ENCODE measurements at places on chromosomes 12 and 14.

DNA sequence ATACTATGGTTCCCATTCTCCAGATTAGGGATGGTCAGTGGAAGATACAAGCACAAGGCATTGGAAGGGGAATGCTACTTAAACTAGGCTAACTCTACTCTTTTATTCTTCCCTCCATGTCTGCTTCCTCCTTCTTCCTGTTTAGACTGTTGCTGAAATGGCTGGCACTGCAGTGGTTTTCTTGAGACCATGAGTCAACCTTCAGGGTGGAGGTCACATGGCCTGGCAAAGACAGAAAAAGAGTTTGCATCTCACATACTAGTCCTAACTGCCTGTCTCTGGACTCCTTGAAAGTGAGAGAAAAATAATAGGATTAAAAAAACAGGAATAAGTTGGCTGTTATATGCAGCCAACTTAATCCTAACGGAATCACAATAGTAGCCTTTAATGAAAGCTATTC lies 37.0 kb downstream of the ALDH1L2 start:
- no peak for DNase-seq

- no peak for DNase-seq
Measured at GRCh38 chr14:24815543-24815942, 181.6 kb upstream of the GZMB start.

GRCh38 chr14:101557811-101558738 lies 3.2 kb upstream of the DIO3 start:
- no peak for DNase-seq

GRCh38 chr12:113649256-113649830 lies 177.7 kb upstream of the LHX5 start:
- DNase-seq: no peak

- no peak for DNase-seq
Measured at GRCh38 chr12:19171731-19172130, 42.2 kb downstream of the PLEKHA5 start.

DNA sequence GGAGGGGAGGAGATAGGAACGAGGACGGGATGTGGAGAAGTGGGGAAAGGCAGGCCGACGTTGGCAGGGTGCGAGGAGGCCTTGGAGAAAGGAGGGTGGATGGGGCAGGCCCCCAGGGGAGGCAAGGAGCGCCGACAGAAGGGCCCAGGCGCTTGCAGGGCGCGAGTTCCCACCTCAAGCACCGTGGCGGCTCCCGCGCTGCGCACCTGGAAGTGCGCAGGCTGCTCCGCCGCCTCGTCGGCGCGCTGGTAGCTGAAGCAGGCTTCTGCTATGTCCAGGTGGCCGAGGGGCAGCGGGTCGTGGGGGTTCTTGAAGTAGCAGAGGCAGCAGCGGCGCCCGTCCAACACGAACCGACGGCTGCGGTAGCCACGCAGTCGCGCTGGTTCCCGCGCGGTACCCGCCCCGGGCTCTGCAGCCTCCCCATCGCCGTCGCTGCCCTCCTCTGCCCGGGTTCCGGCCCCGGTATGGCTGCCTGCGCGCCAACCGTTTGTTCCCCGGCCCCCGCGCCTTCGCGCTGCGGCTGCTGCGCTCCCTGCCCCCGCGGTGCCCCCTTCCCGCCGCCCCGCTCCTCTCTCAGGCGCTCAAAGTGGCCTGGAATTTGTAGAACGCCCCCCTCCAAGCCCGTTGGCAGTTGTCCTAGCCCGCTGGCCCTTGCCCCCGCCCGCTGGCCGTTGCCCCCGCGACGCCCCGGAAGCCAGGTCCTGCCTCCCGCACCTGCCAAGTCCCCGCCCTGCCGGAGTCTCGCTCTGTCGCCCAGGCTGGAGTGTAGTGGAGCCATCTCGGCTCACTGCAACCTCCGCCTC lies 1.1 kb upstream of the ACTR6 start:
- DNase-seq: peak; percentile 77

DNA sequence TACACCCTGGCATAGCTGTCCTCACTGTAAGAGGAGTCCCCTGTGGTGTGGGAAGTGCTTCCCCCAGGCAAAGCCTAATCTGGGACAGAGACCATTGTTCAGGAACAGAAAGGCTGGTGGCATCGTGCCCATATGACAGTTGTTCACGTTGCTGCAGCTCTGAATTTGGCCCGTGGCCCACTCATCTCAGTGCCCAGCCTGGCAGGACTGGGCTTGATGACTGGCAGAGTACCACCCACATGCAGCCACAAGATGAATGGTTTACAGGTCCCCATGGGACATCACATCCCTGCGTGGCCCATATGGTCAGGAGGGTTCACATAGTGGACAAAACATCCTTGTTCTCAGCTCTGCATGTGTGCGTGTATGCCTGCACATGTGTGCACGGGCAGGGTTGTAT lies 17.5 kb downstream of the IQSEC3 start:
- DNase-seq: no peak

DNA sequence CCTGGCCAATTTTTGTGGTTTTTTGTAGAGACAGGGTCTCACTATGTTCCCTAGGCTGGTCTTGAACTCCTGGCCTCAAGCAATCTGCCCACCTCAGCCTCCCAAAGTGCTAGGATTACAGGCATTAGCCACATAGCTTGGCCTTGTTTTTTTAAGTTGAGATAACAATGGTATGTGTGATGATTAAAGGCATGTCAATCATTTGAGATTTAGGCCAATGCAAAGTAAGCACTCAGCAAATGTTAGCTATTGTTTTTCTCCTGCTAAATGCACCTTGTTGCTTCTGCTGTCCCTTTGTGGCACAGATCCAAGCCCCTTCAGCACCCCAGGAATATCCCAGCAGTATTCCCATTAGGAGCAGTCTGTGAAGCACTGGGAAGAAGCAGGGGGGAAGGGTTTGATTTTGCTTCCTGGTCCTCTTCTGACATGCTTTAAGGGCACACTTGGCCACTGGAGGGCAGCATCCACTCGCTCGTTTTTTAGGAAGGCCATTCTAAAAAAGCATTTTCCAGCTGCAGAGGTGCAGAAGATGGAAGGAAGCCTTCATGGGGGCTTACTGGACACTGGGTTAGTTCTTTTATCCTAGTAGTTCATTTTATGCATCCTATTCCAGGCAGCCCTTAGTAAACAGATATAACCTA lies 70.2 kb upstream of the ZFP36L1 start:
- DNase-seq: peak; percentile 27

- DNase-seq: no peak
Measured at GRCh38 chr14:99099051-99099787, 172.8 kb downstream of the BCL11B start.

DNA sequence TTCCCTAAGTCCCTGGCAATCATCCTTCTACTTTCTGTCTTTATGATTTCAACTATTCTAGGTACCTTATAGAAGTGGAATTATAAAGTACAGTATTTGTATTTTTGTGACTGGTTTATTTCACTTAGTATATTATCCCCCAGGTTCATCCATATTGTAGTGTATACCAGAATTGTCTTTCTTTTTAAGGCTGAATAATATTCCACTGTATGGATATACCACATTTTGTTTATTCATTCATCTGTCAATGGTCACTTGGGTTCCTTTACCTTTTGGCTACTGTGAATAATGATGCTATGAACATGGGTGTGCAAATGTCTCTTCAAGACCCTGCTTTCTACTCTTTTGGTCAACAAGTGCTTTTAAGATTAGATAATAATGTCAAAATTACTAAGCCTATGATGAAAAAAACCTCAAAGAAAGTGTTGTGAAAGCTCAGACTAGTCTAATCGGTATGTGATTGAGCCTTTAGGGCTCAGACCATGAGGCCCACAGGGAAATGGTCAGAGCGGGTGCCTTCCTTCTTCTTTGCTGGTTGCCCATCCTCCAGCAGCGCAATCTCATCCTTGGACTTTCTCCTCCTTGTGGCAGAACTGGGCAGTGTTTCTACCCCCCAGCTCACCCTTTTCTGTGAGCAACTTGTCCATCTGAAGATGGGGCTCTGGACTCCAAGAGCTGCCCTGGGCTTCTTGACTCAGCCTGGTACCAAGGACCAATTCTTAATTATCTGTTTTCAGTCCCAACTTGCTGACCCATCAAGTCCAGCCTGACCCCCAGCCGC lies 105.4 kb downstream of the TTC8 start:
- DNase-seq: no peak

DNA sequence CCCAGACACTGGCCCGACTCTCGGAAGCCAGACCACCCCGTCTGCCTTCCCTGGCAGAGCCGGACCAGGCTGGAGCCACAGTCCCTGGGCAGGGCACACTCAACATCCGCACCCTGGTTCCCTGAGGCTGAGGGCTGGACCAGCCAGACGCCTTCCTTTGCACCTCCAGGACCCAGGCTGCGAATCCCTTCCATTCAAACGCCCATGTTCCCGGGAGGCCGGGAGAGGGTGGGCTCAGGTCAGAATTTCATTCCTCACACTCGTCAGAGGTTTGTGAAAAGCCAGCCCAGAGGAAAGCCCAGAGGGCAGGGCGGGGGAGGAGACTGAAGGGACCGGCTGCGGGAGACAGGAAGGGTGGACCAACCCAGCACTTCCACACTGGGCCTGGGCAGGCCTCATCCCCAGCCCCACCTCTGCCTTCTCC lies 58.7 kb downstream of the LRRC74A start:
- DNase-seq: no peak

DNA sequence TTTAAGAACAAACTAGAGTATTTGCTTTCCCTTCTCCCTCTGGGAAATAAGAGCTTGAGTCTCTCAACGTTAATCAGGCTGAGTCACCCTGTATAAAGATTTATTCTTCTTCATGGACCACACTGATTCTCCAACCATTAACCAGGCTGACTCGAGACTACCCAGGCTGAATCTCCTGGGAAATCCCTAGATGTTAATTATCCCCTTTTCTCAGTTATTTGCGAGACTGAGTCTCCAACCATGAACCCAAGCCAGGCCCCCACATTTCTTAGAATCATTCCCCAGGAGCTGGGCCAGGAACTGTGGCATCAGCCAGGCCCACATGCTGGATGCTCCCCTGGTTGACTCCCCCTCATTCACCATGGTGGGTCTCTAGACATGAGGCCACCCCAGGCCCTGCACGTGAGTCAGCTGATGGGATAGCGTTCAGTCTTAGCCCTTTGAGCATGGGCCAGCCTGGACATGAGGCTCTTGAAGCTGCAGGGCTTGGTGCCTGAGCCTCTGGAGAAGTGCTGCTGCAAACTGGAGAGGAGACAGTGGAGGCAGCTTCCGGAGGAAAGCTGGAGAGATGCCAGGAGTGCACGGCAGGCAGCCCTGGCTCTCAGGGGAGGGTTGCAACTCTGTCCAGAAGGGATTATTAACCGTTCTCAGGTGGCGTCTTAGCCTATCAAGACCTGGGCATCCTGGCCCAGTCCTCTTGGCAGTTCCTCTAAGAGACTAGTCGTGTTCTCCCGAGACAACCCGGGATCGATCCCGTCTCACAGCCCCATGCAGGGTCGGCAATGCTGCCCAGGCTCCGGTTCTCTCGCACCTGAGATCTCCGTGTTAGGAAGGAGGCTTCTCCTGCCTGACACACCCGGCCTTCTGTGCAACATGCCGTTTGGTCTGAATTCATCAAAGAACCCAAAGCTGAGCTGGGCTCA lies 296.6 kb downstream of the ADGRD1 start:
- DNase-seq: no peak

- no peak for DNase-seq
Measured at GRCh38 chr14:100333311-100333710, 10.2 kb downstream of the SLC25A47 start.

GRCh38 chr12:29744365-29744764 lies 39.4 kb downstream of the TMTC1 start:
- DNase-seq: no peak

DNA sequence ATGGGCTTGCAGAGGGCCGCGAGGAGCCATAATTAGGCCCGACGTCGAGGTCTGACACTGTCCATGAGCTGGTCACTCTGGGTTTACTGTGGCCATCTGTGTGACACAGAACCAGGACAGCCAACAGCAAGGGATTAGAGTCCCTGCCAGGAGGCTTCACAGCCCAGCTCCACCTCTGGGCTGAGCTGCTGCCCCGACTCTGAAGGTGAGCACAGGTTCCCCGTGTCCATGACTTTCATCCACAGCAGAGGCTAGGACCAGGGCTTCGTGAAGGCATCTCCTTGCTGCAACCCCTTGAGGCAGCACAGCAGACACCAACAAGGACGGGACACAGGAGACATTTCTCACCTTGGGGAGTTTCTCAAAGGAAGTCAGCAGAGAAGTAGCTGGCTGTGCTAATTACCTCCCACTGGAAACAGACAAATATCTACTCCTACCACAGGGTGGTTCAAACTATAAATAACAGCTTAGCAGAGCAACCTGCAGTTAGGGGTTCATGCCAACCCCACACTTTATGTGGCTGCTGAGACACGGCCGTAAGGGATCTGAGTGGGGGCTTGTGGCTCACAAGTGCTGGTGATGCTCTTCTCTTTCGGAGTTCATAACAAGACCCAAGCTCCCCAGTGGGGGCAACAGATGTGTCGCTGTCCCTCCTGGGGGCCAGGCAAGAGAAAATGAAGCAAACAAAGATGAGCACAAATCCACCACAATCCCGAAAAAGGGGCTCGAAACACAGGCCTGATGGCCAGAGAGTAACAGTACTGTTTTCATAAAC lies 29.2 kb downstream of the ZFYVE21 start:
- DNase-seq: no peak

GRCh38 chr12:52119398-52120254 lies 40.1 kb downstream of the SMIM41 start:
- no peak for DNase-seq

- DNase-seq: no peak
Measured at GRCh38 chr14:75434138-75434889, 6.5 kb downstream of the JDP2 start.

- DNase-seq: no peak
Measured at GRCh38 chr14:105333020-105333490, 18.5 kb downstream of the PACS2 start.

- no peak for DNase-seq
Measured at GRCh38 chr14:93859957-93860356, 67.2 kb upstream of the FAM181A start.

DNA sequence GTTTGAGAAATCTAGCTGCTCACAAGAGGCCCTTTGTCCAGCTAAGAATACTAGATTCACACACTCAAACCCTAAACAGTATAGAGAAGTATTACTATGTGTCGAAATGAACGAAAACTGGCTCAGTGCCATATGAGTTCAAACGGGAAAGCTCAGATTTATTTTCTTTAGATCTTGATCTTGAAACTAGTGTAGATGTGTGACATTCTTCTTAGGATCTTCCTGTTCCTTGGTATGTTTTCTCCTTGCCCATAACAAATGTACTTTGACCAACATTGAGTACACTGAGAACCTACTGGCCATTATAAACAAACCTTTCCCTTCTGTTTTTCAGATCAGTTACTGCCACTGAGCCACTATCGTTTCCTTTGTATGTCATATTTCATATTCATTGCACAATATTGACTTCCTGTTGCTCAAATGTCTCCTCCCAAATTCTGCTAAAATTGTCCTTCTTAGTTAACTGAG lies 21.3 kb downstream of the MYBPC1 start:
- peak; percentile 43 for DNase-seq

DNA sequence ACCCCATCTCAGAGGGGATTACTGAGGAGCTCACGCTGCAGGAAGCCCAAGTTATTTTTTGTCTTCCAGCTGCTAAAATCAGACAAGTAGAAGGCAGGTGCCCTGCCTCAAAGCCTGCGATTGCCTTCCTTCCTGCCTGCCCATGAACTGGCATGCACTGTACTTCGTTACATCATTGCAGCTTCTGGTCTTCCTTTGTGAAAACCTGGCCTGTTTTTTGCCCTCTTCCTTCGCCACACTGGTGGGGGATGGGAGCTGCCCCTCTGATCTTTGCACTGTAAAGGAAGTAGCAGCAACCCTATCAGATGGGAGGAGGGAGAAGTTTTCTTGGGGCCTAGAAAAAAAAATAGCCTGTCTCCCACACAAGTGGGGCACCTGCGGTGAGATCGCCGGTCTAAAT lies 1098.7 kb downstream of the BCL11B start:
- DNase-seq: no peak

GRCh38 chr12:107309020-107309419 lies 215.7 kb upstream of the CRY1 start:
- no peak for DNase-seq

- DNase-seq: no peak
Measured at GRCh38 chr12:25985316-25986175, 27.1 kb downstream of the RASSF8 start.
